Spleen (tissue), 13 donors: ENCODE measurements at places on chromosomes 2 and 18. TPM values are rescaled to one million over a fixed set of nuclear protein-coding genes. Genes with fewer than 3 reads are reported as not detected.

Gene OSBPL6
- total RNA-seq, result 2.2 TPM

Gene RUFY4
- total RNA-seq, result 2.6 TPM

Gene PAIP2B
- 2.8 TPM for total RNA-seq

Gene MROH2A
- not detected for total RNA-seq

- no peak overlapping the region for H3K4me3 ChIP-seq
- no peak overlapping the region for H3K27ac ChIP-seq
- H3K36me3 ChIP-seq, result no peaks in the 10 kb centered on the region
- H3K27me3 ChIP-seq, result no peaks in the 10 kb centered on the region
Observed at GRCh38 chr2:178043266-178043665, 29.3 kb downstream of the PDE11A start.

DNA sequence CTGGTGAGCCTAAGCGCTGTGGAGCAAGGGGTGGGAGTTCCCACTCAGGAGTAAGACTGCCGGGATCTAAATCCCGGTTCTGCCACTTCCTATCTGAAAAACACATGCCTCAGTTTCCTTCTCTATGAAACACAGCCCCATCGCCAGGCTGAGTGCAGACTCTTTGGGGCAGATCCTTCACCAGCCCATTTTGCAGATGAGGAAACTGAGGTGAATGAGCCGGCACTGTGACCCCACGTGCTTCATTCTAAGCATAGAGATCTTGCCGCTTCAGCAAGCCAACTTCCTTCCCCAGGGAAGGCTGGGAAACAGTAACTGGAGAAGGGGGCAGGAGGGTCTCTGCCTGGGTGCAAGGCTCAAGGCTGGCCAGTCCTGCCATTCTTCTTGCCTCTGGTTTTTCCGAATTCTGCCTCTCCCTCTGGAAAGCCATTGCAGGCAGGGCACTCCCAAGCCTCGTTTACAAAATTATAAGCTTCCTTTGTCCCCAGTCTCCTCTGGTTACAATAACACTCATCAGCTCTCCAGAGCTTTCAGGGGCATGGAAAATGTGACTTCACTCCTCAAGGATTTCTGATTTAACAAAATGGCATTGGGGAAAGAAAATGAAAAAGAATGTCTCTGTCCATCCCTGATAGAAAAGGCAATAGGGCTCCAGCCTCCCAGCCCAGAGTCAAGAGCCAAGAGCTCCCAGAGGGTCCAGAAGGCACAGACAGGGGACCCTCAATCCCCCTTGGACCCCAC is 249.2 kb downstream of the TNS1 start:
- peaks cover 4% of the 10 kb centered on the region for H3K36me3 ChIP-seq
- H3K4me3 ChIP-seq, result no peak overlapping the region
- peaks cover 5% of the 10 kb centered on the region for H3K4me1 ChIP-seq
- no peaks in the 10 kb centered on the region for H3K27me3 ChIP-seq

DNA sequence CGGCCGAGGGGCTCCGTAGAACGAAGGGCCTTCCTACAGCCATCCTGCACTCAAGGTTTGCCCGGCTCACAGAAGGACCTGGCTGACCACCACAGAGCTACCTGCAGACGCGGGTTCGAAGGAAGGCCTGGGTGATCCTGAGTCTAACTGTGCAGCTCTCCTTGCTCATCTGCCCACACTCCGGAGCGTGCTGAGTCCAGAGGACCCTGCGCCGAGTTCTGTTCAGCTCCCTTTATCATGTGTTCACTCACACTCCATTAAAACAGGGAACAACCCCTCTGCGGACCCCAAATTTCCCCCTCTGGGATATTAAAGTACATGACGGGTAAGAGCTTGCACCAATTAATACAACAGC is 138.3 kb downstream of the PXDN start:
- DNase-seq, result no peak
- H3K4me1 ChIP-seq, result peaks cover 20% of the 10 kb centered on the region
- H3K27me3 ChIP-seq, result no peaks in the 10 kb centered on the region
- H3K4me3 ChIP-seq, result no peak overlapping the region
- no peak overlapping the region for H3K27ac ChIP-seq

- no peaks in the 10 kb centered on the region for H3K27me3 ChIP-seq
- H3K4me3 ChIP-seq, result no peak overlapping the region
- DNase-seq, result no peak
- no peaks in the 10 kb centered on the region for H3K36me3 ChIP-seq
- H3K27ac ChIP-seq, result no peak overlapping the region
- H3K4me1 ChIP-seq, result no peaks in the 10 kb centered on the region
Observed at GRCh38 chr2:38892819-38893218, 3.1 kb downstream of the ARHGEF33 start.

Gene SNTG2
- total RNA-seq, result 24.9 TPM

Gene ANKRD62
- not detected for total RNA-seq

DNA sequence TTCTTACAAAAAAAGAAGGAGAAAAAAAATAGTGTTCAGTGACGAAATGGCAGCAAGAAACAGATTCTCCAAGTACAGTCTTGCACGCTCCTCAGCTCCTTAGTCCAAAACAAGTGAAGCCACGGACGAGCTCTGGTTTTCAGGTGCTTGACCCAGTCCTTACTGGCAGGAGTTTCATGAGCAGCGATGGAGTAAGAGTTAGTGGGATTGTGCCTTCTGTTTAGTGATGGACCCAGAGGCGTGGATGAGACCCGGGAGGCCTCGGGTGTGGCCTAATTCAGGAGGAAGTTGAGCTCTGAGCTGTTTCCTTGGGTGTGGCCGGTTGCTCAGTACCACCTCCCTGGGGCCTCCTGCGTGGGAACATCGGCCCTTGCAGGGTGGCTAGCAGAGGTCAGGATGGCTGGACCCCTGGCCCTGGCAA is 52.0 kb downstream of the KIF5C start:
- H3K27ac ChIP-seq, result no peak overlapping the region
- no peaks in the 10 kb centered on the region for H3K36me3 ChIP-seq
- DNase-seq, result peak; percentile 81
- H3K4me1 ChIP-seq, result no peaks in the 10 kb centered on the region
- no peaks in the 10 kb centered on the region for H3K27me3 ChIP-seq
- no peak overlapping the region for H3K4me3 ChIP-seq

- no peak for DNase-seq
- no peaks in the 10 kb centered on the region for H3K36me3 ChIP-seq
- H3K27me3 ChIP-seq, result no peaks in the 10 kb centered on the region
- H3K4me1 ChIP-seq, result no peaks in the 10 kb centered on the region
- no peak overlapping the region for H3K27ac ChIP-seq
- H3K4me3 ChIP-seq, result no peak overlapping the region
Observed at GRCh38 chr2:70580352-70580751, 26.7 kb upstream of the TGFA start.

DNA sequence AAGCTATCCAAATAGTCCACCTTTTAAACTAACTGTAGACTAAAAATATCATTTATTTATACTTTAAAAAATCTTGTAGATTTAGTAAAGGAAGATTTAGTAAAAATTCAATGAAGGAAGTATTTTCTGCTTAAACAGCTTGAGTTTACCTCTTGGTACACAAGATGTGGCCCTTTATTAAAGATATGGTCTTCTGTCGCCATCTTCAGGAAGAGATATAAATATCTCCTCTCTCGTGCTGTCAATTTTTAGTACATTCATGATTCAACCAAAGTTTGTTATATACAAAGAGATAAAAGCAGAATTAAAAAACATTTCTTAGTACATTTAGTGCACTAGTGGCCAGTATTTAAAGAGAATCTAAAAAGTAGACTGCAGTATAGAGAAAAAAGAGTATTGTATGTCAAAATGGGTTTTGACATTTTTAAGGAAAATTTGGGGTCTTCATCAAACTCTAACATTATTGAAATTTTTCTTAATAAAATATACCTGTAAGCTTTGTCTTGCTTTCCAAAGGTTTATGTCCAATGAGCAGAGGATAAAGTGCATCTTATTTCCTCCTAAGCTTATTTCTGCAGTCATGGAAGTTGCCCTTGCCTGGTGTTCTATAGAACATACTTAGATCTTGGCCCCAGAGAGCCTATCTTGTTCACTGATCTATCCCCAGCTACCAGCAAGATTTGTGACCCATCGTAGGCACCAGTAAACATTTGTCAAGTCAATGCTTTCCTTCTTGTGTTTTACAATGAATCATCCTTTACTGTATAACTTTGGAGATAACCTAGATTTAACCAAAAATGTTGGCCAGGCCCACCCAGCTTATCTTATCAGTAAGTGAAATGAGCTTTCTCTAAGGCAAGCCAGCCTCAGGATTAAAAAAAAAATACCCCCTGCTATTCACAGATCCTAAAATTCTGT is 18.5 kb upstream of the EML6 start:
- DNase-seq, result no peak
- no peaks in the 10 kb centered on the region for H3K36me3 ChIP-seq
- H3K27ac ChIP-seq, result no peak overlapping the region

- no peak overlapping the region for H3K4me3 ChIP-seq
- no peaks in the 10 kb centered on the region for H3K4me1 ChIP-seq
- no peaks in the 10 kb centered on the region for H3K27me3 ChIP-seq
- H3K27ac ChIP-seq, result no peak overlapping the region
- peaks cover 7% of the 10 kb centered on the region for H3K36me3 ChIP-seq
Observed at GRCh38 chr2:23734416-23734815, 192.5 kb downstream of the ATAD2B start.

DNA sequence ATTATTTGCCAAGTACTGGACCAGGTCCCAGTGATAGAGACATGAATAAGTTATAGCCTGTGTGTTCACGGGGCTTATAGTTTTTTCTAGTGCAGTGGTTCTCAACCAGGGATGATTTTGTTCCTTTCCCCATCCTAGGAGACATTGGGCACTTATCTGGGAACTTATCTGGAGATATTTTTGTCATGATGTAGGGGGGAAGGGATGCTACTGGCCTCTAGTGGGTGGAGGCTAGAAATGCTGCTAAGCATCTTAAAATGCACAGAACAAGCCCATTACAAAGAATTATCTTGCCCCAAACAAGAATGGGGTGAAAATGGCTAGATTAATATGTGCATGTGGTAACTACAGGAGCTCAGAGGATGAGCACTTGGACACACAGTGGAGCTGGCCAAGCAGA is 75.2 kb downstream of the KLHL29 start:
- DNase-seq, result no peak
- H3K4me1 ChIP-seq, result no peaks in the 10 kb centered on the region
- H3K36me3 ChIP-seq, result no peaks in the 10 kb centered on the region
- H3K27me3 ChIP-seq, result no peaks in the 10 kb centered on the region
- no peak overlapping the region for H3K27ac ChIP-seq
- H3K4me3 ChIP-seq, result no peak overlapping the region

GRCh38 chr2:85534881-85535280 is 4.1 kb upstream of the MAT2A start:
- no peaks in the 10 kb centered on the region for H3K36me3 ChIP-seq
- peak overlapping the region; percentile 33 for H3K27ac ChIP-seq
- H3K4me3 ChIP-seq, result no peak overlapping the region

Gene GKN2
- not detected for total RNA-seq

GRCh38 chr2:25339211-25339674 is 2.5 kb downstream of the DNMT3A start:
- no peaks in the 10 kb centered on the region for H3K27me3 ChIP-seq
- H3K4me1 ChIP-seq, result peaks cover 74% of the 10 kb centered on the region
- peak; percentile 74 for DNase-seq
- H3K4me3 ChIP-seq, result no peak overlapping the region

DNA sequence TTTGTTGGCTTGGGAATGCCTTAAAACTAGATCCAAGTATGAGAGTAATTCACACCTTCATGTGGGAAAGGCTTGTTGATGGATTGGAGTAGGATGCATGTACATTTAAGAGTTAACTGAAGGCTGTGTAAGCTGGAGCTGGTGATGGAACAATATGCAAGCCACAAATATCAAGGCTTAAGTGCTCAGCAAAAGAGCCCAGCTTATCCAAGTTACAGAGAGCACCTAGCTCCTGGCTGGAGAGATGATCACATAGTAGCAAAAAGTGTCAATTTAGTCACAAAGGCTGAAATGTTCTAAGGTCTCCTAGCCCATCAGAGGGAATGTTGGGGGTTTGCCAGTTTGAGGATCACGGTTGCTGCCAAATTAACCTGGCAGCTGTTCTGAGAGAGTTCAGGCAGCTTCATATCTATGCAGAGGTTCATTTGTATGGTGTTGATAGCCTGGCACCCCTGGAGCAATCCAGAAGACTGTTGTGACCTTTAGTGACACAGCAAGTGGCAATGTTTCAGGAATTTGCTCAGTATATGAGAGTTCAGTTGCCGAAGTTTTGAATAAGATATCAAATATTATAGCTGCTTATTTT is 228.2 kb downstream of the DOK6 start:
- H3K4me3 ChIP-seq, result no peak overlapping the region
- DNase-seq, result no peak
- no peaks in the 10 kb centered on the region for H3K36me3 ChIP-seq
- H3K27ac ChIP-seq, result no peak overlapping the region

Gene TRIM43
- total RNA-seq, result not detected

DNA sequence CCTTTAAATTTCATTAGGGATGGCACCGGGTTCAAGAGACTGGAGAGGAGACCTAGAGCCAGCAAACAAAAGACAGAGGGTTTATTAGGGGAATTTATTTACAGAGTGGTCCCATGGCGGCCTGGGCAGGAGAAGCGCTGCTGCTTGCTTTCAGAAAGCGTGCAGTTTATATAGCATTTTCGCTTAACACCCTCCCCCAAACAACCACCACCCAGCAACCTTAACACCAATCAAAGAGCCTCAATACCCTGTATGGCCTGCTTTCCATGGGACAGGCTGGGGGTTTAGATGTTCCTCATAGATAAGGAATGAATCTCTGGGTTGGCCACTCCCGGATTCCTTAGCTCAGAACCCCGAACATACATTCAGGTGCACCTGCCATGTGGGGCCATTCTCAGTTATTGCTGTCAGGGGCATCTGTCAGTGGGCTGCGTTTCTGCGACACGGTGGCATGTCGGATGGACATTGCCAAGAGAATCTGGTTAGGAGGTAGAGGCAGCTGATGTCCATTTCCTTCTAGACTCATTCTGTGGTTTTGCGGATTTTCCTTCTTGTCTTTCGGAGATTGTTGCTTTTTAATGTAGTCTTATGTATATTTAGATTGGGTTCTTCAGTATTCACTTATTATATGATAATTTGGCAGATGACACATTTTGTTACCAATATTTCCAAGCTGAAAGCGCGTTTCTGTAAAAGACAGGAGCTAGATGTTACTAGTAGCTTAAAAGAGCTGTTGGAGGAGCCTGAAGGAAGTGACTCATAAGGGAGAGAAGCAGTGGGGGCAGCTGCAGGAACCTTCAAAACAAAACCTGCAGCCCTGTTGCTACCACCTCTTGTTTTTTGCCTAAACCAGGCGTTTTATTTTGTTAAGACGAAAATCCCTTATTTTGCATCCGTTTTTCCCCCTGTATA is 7.2 kb downstream of the AGAP1 start:
- DNase-seq, result no peak
- no peaks in the 10 kb centered on the region for H3K36me3 ChIP-seq
- H3K27me3 ChIP-seq, result no peaks in the 10 kb centered on the region
- no peak overlapping the region for H3K27ac ChIP-seq

DNA sequence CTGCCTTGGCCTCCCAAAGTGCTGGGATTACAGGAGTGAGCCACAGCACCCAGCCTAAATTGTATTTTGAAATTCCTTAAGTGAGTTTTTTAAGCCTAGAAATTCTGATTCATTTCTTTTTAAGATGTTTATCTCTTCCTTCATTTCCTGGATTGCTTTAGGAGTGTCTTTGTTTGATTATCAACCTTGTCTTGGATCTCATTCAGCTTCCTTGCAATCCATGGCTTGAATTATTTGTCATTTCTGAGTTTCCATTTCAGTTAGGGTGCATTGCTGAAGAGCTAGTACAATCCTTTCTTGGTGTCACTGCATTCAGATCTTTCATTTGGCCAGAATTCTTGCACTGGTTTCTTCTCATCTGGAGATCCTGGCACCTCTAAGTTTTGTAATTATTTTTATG is 606.4 kb upstream of the ZNF804A start:
- DNase-seq, result no peak
- H3K4me3 ChIP-seq, result no peak overlapping the region
- no peak overlapping the region for H3K27ac ChIP-seq
- H3K27me3 ChIP-seq, result no peaks in the 10 kb centered on the region
- no peaks in the 10 kb centered on the region for H3K4me1 ChIP-seq

Gene MDH1B
- 0.22 TPM for total RNA-seq

GRCh38 chr18:37307181-37307580 is 258.4 kb downstream of the CELF4 start:
- no peak overlapping the region for H3K4me3 ChIP-seq
- H3K27me3 ChIP-seq, result no peaks in the 10 kb centered on the region

Gene EGR4
- not detected for total RNA-seq

Gene NDUFB3
- total RNA-seq, result 77.2 TPM
